Skin of body (tissue), 3 donors: ENCODE measurements at places on chromosomes 7 and 10. TPM values are rescaled to one million over a fixed set of nuclear protein-coding genes. Genes with fewer than 3 reads are reported as not detected.

MPP7 gene
- 15.9 TPM for total RNA-seq

CRHR2 gene
- 0.20 TPM for total RNA-seq

TWIST1 gene
- total RNA-seq, result 39.9 TPM

TAS2R3 gene
- 3.6 TPM for total RNA-seq

SFRP5 gene
- total RNA-seq, result 1.7 TPM

HECW1 gene
- total RNA-seq, result 1.8 TPM

ODAD2 gene
- 0.69 TPM for total RNA-seq

GHRHR gene
- total RNA-seq, result not detected

COL17A1 gene
- total RNA-seq, result 128 TPM

MRPS24 gene
- total RNA-seq, result 22.5 TPM

FEZF1 gene
- not detected for total RNA-seq

PRSS1 gene
- not detected for total RNA-seq

ANXA8L1 gene
- 51.0 TPM for total RNA-seq

MMRN2 gene
- total RNA-seq, result 20.4 TPM

PLA2G12B gene
- total RNA-seq, result not detected

FXYD4 gene
- total RNA-seq, result not detected

HTR7 gene
- 0.30 TPM for total RNA-seq

OR2A7 gene
- total RNA-seq, result 12.5 TPM
